CD4-positive, alpha-beta T cell treated with Interleukin-4 for 1 hour (primary cell): ENCODE measurements at places on chromosomes 12 and 14.

DNA sequence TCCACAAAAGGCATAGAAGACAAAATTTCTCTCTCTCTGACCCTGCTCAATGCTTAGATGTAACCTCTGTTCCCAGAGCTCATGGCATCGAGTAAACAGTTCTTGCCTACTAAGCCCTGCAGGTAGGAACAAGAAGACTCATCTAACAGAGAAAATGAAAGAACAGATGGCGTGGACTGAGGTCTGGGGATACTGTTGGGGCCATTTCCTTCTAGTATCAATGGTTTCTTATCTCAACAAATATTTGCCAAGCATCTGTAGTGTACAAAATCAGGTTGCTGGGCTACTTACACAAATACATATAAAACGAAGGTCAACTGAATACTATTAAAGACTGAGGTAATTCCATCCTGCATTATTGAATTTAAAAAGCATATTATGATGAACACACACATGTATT is 93.3 kb downstream of the RIMBP2 start:
- DNase-seq: no peak

DNA sequence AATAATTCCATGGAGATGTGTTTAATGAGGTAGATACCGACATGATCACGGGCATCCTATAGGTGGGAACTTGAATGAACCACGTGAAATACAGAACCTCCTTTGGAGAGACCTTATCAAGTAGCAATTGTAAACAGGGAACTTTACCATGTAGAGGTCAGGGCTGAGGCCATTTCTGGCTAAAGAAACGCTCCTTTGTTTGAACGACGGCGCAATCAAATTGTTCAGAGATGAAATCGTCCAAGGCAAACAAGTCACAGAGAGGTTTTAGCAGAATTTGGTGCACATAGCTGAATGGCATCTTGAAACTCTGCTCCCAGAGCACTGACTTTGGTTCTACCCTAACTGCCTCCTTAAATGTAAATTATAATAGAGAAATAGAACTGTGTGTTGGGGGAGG is 9.8 kb downstream of the PRIMA1 start:
- no peak for DNase-seq

GRCh38 chr12:72346363-72346944 is 74.3 kb downstream of the TRHDE start:
- DNase-seq: peak; percentile 16

DNA sequence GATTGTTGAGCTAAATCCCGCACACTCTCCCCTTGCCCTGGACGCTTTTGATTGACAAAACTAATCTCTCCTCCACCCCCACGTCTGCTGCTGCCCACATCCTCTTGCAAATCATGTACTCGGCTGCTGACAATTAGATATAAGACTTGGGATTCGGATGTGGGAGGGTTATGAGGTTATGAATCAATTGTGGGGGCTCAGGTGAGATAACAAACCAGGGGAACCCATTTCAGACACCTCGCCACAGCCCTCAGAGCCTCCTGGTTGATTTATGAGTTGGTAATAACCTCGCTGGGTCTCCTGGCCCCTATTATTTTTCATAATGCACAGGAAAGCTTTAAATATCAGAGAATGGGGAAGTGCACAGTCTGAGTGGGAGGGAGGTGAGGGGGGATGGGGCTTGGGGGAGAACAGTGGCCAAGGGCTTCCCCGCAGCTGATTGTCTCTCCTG is 449.9 kb downstream of the DPF3 start:
- peak; percentile 23 for DNase-seq

GRCh38 chr12:105013892-105014291 is 27.8 kb downstream of the NOPCHAP1 start:
- DNase-seq: no peak
